ENCODE measurements at places on chromosomes 12 and 14.
A peak's percentile ranks its signal among the peaks of the same experiment; 100 is the strongest.

- no peak for DNase-seq
Observed at GRCh38 chr12:113341535-113341934, 6.6 kb upstream of the SLC8B1 start.

DNA sequence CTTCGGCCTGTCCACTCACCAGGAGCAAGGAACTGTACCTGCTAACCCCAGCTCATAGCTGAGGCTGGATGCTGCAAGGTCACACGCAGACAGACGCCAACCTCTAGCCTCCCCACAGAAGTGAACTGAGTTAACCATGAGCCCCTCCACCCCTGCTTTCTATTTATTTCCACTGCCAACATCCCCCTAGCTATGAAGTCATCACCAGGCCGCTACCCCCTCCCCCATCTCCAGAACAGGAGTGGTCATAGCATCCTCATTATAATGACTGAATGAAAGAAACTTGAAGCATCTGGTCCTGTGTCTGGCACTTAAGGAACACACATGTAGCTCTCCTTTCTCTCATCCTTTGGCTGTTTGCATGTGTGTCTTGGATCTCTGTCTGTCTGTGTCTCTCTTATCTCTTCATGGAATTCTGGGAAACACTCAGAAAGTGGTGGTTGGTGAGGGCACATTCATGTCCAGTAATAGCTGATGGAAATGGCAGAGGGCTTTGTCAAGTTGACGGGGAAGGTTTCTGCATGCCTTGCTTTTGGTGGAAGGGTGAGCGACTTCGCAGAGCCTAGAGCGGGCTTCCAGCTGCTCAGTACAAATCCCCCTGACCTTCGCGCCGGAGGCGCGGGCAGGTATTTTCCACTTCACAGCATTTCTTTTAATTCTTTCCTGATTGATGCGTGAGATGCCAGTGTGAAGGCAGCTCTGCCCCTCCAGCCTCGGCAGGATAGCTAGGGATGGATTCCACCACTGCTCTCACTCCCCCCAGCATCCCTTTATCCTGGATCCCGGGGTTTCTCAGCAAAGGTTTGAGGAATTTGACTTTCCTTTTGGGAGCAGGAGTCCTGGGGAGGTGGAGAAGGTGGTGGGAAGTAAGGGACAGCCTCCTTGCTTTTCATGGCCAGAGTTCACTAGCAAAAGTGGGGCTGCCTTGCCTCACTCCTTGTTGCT, 198.2 kb downstream of the CHST11 start:
- DNase-seq: no peak

GRCh38 chr12:123105211-123105826, 45.6 kb downstream of the PITPNM2 start:
- no peak for DNase-seq

GRCh38 chr14:21024585-21025370, at the start of gene NDRG2:
NDRG2 (minus strand) TSS chr14:21025061; CDS start chr14:21023315, 1,746 bp downstream.
- peak; percentile 42 for DNase-seq

DNA sequence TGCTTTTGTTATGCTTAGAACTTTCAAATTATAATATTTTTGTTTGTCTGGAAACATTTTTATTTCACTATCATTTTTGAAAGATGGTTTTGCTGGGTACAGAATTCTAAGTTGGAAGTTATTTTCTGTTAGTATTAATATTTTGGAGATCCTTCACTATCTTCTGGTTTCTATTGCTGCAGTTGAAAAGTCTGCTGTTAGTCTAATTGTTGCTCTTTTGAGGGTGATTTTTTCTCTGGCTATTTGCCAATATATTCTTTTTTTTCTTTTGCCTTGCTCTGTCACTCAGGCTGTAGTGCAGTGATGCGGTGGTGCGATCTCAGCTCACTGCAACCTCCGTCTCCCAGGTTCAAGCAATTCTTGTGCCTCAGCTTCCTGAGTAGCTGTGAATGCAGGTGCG, 28.2 kb upstream of the ARID2 start:
- DNase-seq: no peak

DNA sequence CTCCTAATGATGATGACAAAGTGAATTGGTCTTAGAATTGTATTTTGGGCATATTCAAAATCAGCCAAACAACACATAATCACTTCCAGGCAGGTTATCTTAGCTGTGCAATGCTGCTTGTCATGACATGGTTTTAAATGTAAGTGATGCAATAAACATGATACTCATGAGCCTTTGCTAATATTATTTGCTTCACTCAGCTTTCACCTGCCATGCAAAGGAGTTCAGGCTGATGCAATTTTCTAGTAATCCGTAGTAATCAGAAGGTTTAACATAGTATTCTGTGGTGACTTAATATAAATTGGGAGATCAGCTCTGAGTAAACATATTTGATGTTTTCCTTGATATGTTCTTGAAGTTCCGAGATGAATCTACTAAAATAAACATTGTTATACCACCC, 29.1 kb downstream of the TMEM260 start:
- no peak for DNase-seq

DNA sequence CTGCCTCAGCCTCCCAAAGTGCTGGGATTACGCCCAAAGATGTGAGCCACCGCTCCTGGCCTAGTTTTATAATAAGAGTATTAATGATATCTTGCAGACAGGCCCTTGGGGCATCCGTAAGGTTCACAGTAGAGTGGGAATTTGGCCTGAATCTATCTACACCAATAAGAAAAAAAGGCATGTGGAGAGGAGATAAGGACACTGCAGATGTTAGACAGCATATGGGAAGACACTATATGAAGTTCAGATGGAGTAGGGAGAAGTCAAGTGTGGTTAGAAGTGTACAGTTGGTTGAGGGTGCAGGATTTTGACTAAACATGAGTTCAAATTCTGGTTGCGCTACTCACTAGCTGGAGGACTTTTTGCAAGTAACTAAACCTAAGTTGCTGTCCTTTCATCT, 8.5 kb upstream of the TTC8 start:
- no peak for DNase-seq

DNA sequence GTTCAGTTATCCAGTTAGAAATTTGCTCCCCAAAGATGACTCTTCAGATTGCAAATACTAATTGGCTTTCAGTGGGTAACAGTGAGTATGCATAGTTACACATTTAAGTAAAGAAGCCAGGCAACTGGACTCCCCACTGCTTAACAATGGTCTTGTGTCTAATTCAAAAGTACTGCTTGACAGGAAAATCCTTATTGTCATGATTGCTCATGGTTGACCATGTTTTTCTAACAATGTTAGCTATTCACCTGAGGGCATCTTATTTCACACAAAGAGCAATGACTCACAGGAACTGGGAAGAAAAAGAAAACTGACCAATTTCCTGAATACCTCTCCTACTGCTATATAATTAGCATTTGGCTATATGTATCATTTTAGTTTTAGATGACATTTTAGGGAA, 33.7 kb upstream of the ALG10B start:
- no peak for DNase-seq

GRCh38 chr12:108969622-108970021, 51.2 kb downstream of the SVOP start:
- no peak for DNase-seq

- no peak for DNase-seq
Observed at GRCh38 chr12:58818546-58818945, 101.8 kb downstream of the LRIG3 start.

DNA sequence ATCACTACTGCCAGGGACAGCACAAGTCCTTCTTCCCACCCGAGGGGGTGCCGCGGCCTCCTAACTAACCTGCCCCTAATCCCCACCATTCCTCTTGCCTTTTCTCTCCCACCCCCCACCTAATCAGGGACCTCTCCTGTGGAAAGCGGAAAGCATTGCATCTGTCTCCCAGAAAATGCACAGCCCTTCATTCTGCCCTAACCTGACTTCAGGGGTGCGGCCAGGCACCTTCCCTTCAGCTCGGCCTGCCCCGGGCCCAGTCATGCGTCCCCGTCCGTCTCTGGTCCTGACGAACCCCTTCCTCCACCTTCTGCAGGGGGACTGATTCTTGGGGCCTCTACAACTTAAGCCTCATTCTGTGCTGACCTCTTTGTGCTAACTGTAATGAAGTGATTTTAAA, 43.9 kb upstream of the TRAF3 start:
- no peak for DNase-seq

- DNase-seq: no peak
Observed at GRCh38 chr14:96748362-96748761, 48.8 kb upstream of the VRK1 start.

- no peak for DNase-seq
Observed at GRCh38 chr12:92270521-92270920, 124.9 kb upstream of the BTG1 start.

DNA sequence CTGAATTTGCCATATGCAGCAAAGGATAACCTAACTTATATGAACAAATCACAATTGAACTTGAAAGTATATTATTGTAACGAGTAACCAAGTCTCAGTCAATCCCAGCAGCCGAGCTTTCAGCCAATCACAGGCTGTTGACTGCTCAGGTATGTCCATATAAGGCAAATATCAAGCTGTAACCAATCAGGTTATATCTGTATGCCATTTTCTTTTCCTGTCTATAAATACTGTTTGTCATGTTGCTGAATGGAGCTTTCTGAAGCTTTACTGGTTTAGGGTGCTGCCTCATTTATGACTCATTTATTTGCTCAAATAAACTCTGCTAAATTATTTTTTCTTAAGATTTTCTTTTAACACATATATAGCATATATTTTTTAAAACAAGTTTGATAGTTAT, 1059.5 kb downstream of the GALC start:
- DNase-seq: no peak

DNA sequence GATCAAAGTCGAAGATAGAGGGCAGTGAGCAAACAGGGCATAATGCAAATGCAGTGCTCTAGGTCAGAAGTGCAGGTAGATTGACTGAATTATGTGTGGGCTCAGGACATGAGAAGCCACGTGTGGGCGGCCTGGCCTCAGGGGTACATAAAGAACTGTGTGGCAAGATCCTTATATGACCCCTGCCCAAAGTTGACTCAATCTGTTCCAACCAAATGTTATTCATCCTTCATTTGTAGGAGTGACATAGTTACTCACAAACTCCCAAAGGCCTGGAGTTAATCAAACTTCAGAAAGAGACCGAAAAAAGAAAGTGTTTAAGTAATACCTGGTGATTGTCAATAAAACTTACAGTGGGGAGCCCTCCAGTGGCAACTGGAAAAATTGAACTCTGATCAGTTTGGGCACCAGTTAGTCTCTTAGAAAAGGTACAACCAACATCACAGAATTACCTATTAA, 150.4 kb upstream of the FAR2 start:
- no peak for DNase-seq

GRCh38 chr14:72925815-72926291, 411 bp upstream of the DCAF4 start:
- DNase-seq: no peak

GRCh38 chr12:63276537-63277365, 125.8 kb upstream of the AVPR1A start:
- DNase-seq: no peak

DNA sequence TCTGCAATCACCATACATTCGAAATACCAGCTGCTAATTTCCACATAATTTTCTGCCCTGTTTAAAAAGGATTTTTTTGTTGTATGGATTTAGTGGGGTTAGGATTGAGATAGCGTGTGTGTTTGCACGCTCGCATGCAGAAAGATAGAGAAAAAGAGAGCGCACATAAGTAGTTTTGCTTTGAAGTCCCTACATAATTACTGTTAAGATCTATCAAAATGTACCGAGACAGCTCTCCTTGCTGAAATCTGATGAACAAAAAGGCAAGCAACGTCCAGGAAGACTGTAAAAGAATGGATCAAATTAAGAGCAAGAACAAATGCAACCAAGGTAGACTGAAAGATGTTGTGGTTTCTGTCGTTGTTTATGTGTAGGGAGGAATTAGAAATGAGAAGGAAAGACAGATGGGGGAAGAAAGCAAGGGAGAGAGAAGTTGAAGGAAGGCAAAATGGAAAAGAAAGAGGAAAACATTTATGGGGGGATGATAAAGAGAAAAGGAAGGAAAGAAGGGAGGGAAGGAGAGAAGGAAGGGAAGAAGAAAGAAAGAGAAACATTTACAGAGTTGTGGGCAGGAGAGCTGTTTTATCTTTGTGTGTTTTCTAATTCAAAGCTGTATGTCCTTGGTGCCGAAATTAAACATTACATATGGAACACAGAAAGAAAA, 522.3 kb downstream of the MED13L start:
- no peak for DNase-seq

- DNase-seq: no peak
Observed at GRCh38 chr14:94699831-94700230, 70.1 kb downstream of the GSC start.

DNA sequence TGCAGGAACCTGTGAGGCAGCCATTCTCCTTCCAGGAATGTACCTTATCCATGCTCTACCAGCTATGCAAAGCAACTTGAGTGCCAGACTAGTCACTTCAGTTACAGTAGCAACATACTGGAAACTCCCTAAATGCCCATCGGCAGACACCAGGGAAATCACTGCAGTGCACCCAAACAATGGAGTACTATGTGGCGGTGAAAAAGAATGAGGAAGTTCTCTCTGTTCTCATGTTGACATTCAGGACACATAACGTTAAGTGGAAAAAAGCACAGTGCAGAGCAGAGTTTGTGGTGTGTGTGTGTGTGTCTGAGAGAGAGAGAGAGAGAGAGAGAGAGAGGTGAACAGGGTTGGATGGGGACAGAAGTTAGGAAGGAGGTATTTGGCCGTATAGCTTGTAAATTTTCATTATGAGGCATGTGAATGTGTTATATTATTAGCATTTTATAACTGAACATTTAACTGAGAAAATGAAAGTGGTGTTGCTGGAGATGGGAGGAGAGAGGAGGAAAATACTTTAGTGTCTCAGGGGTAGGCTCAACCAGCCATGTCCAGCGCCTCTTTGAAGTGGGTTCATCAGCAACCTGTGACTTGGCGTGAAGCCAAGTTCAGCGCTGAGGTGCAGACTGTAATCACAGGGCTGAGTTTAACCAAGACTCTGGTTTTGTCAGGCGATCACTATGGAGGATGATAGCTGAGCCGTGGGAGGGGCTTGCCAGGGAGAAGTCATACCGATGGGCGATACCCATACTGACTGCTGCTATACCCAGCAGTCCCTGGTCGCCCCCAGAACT, 17.3 kb downstream of the TNFAIP2 start:
- no peak for DNase-seq

DNA sequence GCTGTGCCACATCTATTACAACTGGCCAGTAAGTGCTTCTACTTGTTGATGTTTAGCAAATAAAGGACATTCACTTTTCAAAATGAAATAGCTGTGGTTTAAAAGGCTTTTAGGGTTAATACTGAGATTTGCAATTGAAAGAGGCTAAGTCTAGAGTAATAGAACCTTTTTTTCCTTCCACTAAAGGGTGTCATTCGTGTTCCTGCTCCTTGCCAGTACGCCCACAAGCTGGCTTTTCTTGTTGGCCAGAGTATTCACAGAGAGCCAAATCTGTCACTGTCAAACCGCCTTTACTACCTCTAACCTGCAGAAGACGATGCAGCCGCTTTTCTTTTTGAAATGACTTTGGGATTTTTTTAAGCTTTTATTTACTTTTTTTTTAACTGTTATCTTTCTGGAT, 33.6 kb downstream of the PIWIL1 start:
- DNase-seq: no peak
